ENCODE measurements at places on chromosomes 4 and X.

DNA sequence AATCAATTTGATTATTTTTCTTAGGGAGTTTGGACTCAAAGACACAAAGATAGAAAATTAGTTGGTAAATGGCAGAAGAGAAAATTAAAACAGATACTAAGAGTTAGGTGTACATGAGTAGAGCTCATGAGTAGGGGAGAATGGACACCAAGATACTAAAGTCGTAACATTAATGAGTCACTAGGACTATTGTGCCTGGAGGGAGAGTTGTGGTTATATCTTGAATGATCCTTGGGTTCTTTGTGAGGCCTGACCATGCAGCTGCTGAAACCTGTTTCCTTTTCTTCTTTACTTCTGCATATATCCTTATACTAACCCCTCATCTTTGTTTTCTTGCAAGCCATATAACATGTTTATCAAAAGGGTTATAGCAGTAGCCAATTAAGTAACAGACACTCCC, 532.8 kb downstream of the RPA4 start:
- H3K4me1 ChIP-seq, result no peaks in the 10 kb centered on the region
- H3K36me3 ChIP-seq, result no peaks in the 10 kb centered on the region
- no peak overlapping the region for H3K27ac ChIP-seq
- no peak for DNase-seq
- H3K27me3 ChIP-seq, result no peaks in the 10 kb centered on the region
- H3K4me3 ChIP-seq, result no peak overlapping the region

DNA sequence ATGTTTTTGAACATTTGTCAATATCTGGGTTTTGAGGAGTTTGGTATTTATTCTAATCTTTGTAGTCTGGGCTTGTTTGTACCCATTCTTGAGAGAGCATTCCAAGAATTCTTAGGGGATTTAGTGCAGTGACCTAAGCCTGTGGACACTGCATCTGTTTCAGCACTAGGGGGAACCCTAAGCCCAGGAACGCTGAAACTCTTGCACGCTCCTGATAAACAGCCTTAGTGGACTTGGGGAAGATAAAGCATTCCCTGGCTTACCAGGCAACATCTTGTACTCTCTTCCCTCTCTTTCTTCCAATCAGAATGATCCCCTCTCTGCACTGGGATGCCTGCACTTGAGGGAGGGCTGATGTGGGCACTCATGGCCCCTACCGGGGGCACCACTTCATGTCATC, 654.9 kb upstream of the HTR2C start:
- no peaks in the 10 kb centered on the region for H3K4me1 ChIP-seq
- H3K27ac ChIP-seq, result no peak overlapping the region
- H3K4me3 ChIP-seq, result no peak overlapping the region
- peak; percentile 92 for DNase-seq

GRCh38 chrX:153766098-153766817, 2.2 kb downstream of the PLXNB3 start:
- H3K4me3 ChIP-seq, result no peak overlapping the region
- H3K27me3 ChIP-seq, result no peaks in the 10 kb centered on the region
- H3K4me1 ChIP-seq, result no peaks in the 10 kb centered on the region
- H3K27ac ChIP-seq, result no peak overlapping the region
- peak; percentile 50 for DNase-seq

DNA sequence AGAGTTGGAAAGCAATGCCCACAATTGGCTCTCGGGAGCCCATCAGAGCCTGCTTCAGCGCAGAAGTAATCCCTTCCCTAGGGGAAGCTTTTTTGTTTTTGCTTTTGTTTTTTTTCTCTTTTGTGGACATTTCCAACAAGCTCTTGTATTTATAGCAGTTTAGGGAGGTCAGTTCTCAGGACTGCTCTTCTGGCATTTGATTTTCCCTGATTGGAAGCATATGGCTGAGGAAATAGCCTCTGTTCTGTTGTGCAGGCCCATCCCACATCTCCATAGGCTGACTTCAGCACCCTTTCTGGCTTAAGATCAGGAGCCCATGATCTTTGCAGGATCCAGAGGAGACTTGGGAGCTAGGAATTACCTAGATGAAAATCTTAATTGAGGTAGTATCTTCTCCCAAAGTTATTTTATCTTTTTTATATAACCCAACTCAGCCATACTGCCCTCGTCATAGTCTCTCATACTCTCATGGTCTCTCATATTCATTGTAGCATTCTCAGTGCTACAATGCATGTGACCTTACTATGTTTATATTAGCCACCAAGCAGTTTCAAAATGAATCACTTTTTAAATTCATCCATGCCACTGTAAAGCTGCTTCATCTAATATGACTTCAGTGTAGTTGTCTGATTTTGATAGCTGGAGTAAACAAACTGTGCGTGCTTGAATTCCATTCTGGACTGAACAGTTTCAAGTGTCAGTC, 16.7 kb downstream of the PAGE4 start:
- H3K27me3 ChIP-seq, result no peaks in the 10 kb centered on the region
- H3K27ac ChIP-seq, result no peak overlapping the region
- no peaks in the 10 kb centered on the region for H3K4me1 ChIP-seq
- no peak overlapping the region for H3K4me3 ChIP-seq
- H3K36me3 ChIP-seq, result no peaks in the 10 kb centered on the region

GRCh38 chr4:39802005-39802404, 104.1 kb downstream of the UBE2K start:
- no peak overlapping the region for H3K4me3 ChIP-seq
- H3K27me3 ChIP-seq, result no peaks in the 10 kb centered on the region
- H3K36me3 ChIP-seq, result no peaks in the 10 kb centered on the region
- H3K4me1 ChIP-seq, result no peaks in the 10 kb centered on the region
- DNase-seq, result no peak

- no peak overlapping the region for H3K4me3 ChIP-seq
- DNase-seq, result no peak
- H3K27me3 ChIP-seq, result no peaks in the 10 kb centered on the region
- no peaks in the 10 kb centered on the region for H3K36me3 ChIP-seq
- no peak overlapping the region for H3K27ac ChIP-seq
- H3K4me1 ChIP-seq, result no peaks in the 10 kb centered on the region
Measured at GRCh38 chrX:24732766-24733500, 39.2 kb downstream of the POLA1 start.

DNA sequence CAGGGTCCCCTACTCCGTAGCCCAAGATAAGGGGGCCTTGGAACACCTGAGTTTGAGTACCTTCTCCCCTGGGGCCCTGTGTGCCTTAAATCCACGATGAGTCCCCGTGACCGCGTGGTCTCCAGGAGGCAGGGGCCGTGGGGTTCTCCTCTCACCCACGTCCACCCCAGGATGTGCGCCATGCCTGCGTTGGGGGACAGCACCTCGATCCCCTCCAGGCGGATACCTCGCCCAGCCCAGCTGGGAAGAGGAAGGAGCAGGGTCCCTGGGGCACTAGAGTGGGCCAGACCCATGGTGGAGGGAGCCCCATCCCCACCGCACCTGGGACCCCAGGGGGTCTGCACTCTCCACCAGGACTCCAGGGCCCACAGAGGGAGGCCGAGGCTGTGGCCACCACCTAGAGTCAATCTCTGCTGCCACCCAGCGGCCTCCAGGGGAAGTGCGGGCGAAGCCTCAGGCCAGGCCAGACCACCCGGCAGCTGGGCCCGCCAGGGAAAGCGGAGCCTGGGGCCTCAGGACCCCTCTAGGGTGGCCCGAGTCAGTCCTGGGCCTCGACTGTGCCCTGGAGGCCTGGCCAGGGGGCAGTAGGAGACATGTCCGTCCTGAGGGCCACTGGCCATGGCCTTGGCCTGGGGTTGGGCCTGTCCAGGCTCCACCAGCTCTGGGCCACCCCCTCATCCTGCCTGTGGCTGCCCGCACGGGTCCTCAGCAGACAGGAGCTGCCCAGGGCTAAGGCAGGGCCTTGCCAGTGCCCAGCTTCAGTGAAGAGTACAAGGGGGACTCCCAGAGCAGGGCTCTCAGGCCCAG, 55.0 kb downstream of the FAM53A start:
- no peaks in the 10 kb centered on the region for H3K4me1 ChIP-seq
- no peak overlapping the region for H3K27ac ChIP-seq
- no peak overlapping the region for H3K4me3 ChIP-seq
- no peaks in the 10 kb centered on the region for H3K36me3 ChIP-seq
- DNase-seq, result peak; percentile 59

DNA sequence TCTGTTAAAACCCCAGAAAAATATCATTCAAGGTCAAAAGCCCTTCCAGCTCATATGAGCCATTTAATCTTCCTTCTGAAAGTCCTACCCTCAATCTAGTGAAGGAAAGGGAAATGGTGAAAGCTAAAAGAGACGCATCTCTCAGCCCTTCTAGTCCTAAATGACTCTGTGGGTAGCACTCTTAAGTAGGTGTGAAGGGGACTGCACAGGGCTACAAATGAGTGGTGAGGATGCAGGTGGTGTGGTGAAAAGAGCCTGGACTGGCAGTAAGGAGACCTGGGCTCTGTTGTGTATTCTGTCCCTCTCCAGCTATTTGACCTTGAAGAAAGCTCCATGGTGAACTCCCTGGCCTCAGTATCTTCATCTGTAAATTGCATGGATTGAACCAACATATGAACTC, 671.8 kb upstream of the DIPK2B start:
- no peaks in the 10 kb centered on the region for H3K36me3 ChIP-seq
- H3K27me3 ChIP-seq, result no peaks in the 10 kb centered on the region
- H3K27ac ChIP-seq, result no peak overlapping the region
- no peak for DNase-seq

- DNase-seq, result no peak
- H3K4me3 ChIP-seq, result no peak overlapping the region
- H3K27me3 ChIP-seq, result no peaks in the 10 kb centered on the region
- no peak overlapping the region for H3K27ac ChIP-seq
- no peaks in the 10 kb centered on the region for H3K36me3 ChIP-seq
Measured at GRCh38 chr4:150570862-150571261, 11.1 kb upstream of the MAB21L2 start.

DNA sequence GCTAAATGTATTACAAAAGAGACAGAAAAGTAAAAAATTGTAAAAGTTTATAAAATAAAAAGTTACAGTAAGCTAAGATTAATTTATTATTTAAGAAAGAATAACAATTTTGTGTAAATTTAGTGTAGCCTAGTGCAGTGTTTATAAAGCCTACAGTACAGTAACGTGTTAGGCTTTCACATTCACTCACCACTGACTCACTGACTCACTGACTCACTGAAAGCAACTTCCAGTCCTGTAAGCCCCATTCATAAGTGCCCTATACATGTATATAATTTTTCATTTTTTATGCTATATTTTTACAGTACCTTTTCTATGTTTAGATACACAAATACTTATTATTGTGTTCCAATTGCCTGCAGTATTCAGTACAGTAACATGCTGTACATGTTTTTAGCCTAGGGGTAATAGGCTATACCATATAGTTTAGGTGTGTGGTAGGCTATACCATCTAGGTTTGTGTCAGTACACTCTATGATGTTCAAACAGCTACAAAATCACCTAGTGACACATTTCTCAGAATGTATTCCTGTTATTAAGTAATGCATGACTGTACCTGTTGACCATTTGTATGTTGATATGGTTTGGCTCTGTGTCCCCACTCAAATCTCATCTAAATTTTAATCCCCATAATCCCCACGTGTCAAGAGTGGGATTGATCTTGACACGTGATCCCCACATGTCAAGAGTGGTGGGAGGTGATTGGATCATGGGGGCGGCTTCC, 57.9 kb downstream of the CFAP299 start:
- no peaks in the 10 kb centered on the region for H3K4me1 ChIP-seq
- H3K27ac ChIP-seq, result no peak overlapping the region
- DNase-seq, result no peak
- no peak overlapping the region for H3K4me3 ChIP-seq
- H3K27me3 ChIP-seq, result no peaks in the 10 kb centered on the region

DNA sequence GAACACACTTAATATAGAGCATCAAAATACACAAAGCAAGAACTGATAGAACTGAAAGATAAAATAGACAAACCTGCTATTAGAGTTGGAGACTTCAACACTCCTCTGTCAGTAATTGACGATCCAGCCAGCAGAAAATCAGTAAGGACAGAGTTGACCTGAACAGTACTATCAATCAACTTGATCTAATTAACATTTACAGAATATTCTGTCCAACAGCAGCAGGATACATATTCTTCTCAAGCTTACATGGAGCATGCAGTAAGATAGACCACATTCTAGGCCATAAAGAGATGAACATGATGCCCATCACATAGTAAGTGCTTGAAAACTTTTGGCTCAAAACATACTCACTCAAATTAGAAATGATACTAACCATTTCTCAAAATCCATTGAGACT, 196.7 kb upstream of the KLF3 start:
- H3K4me1 ChIP-seq, result no peaks in the 10 kb centered on the region
- DNase-seq, result no peak
- no peaks in the 10 kb centered on the region for H3K36me3 ChIP-seq
- no peak overlapping the region for H3K4me3 ChIP-seq
- H3K27ac ChIP-seq, result no peak overlapping the region

DNA sequence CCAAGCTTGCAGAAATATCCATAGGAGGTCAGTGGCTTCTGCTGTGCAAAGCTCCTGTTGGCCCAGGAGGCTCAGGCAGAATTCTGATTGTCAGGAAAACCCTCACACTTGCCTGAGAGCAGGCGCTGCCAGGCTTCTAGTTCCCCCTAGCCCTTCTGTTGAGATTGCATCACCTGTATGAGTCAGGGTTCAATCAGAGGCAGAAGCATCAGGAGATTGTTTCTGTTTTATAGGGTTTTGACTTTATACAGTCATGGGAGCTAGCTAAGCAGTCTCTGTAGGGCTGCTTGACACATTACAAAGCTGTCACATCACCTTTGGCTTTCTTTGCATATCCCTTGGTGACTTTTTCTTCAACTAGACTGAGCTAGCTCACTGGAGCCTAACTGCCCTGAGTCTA, 27.8 kb downstream of the DIPK2B start:
- no peaks in the 10 kb centered on the region for H3K27me3 ChIP-seq
- H3K4me1 ChIP-seq, result no peaks in the 10 kb centered on the region
- no peak overlapping the region for H3K4me3 ChIP-seq

DNA sequence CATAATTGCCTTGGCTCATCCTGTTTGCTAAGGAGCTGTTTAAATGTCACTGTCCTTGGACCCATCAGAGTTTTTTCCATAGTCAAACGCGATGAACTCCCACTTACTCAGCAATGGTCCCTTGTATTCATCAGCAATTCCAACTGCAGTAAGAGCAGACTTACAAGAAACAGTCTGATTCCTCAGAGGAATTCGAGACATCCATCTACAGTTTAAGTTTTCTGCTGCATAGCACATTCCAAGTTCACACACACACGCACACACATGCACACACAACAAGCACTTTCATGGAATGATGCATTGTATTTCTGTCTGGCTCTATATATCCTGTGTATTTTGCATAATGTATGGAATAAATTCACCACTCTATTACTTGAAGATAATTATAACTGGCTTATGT, 32.7 kb upstream of the TMEM150C start:
- no peaks in the 10 kb centered on the region for H3K4me1 ChIP-seq
- H3K27ac ChIP-seq, result no peak overlapping the region
- no peaks in the 10 kb centered on the region for H3K27me3 ChIP-seq

GRCh38 chr4:125388613-125389012, 73.9 kb downstream of the FAT4 start:
- H3K27ac ChIP-seq, result no peak overlapping the region
- H3K4me1 ChIP-seq, result no peaks in the 10 kb centered on the region
- H3K36me3 ChIP-seq, result no peaks in the 10 kb centered on the region
- H3K4me3 ChIP-seq, result no peak overlapping the region
- no peak for DNase-seq
- no peaks in the 10 kb centered on the region for H3K27me3 ChIP-seq
